ENCODE measurements at places on chromosomes 3 and 15.

DNA sequence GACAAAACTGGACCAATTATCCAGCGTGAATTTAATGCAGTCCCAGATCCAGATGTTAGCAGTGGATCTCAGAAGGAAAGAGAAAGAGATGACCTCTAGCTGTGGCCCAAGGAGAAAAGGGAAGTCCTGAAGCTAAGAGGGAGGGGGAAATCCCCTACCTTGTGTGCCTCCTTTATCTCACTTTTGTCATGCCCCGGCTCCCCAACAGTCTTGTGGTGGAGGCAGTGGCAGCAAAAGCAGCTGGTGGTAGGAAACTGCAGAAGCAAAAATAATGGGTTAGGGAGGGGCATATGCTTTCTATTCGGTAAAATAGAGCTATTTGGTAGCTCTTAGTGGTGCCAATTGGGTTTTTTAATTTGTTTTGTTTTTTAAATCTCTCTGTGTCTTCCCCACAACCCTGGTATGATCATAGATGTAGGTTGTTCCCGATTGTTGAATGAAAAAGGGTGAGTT, 56.5 kb downstream of the MCTP2 start:
- DNase-seq: no peak

- no peak for DNase-seq
Observed at GRCh38 chr3:101853982-101854381, 4.7 kb downstream of the NFKBIZ start.

GRCh38 chr15:47461652-47462141, 255.6 kb upstream of the SEMA6D start:
- DNase-seq: peak; percentile 17

GRCh38 chr3:35383216-35383615, 256.1 kb upstream of the ARPP21 start:
- no peak for DNase-seq

DNA sequence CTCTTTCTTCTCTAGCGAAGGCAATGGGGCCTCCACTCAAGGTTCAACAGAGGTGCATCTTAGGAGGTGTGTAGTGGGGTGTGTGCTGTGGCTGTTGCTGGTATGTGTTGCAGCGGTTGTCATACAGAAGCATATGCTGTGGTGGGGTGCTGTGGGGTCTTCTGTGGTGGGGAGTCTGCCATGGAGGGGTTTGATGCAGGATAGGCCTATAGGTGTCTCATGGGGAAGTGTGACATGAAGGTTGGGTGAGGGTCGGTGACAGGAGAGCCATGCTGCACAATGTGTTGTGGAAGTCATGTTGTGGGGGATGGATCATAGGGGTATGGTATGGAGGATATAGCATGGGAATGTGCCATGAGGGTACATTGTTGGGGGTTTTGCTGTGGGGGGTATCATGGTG, 20.3 kb downstream of the NMNAT3 start:
- no peak for DNase-seq

DNA sequence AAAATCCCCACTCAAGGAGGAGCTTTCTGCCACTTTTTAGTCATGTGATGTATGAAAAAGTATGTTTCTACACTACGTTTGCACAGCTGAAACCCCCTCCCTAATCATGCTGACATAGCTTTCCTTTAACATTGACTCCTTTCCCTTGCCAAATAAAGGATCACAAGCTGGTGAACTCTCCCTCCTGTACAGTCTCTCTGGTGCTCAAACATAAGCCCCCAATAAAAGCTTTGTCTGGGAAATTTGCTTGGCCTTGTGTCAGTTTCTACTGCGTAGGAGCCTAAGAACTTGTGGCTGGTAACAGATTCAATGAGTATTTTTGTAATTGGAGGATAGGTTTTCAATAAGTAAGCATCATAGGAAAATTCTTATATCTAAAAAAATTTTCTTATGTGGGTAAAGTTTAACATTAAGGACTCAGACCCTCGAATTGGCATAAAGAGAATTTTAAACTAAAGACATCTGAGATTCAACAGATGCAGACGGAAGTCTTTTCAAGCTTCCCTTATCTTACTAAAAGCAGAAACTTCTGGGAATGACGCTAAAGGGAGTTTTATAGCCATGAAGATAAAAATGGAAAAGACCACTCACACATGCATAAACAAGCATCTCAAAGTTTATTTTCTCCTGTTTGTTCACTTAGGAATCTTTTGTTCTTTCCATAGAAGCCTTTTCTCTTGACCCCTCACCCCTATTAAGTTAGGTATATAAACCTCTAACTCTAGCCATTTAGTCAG, 44.1 kb upstream of the P2RY1 start:
- no peak for DNase-seq

- peak; percentile 68 for DNase-seq
Observed at GRCh38 chr3:8854656-8855055, 85.2 kb upstream of the OXTR start.

GRCh38 chr3:59341459-59341858, 291.6 kb upstream of the CFAP20DC start:
- no peak for DNase-seq

DNA sequence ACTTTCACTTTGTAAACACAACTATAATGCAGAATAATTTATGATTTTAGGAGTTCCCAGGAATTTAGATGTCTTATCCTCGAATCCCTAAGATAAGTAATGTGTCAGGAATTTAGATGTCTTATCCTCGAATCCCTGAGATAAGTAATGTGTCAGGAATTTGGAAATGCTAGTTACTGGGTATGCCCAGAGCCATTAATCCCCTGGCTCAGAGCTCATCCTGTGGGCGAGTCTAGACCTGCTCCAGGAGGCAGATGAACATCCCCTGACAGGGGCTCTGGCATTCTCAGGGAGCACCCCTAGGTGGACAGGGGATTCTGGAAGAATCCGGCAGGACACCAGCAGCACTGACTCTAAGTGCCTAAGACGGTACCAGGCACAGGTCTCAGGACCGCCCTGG, 163.3 kb downstream of the ARRDC4 start:
- DNase-seq: peak; percentile 71

GRCh38 chr3:141266797-141267555, 35.4 kb downstream of the PXYLP1 start:
- no peak for DNase-seq

DNA sequence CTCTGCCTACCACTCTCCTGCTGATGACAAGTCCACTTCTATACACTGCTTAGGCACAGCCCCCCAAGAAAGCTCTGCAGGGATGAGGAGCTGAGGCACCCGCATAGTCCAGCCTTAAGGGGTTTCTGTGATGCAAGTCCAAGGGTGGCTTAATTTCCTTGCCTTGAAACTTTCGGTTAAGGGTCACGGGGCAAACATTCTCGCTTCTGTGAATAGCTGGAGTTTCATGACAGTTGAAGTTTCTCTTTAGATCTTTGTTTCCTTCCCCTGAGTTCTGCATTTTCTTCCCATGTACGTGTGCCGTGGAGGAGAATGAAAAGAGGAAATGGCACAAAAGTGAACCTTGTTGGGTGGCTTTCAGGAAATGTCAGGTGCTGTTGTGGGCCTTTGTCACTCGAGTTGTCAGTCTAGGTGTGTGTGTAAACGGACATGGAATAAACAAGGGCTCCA, 7.0 kb downstream of the GPR160 start:
- no peak for DNase-seq

GRCh38 chr15:64454282-64454681, 6.1 kb upstream of the ZNF609 start:
- DNase-seq: no peak

All from AG10803 (cell line).